Kidney epithelial cell (primary cell): ENCODE measurements at places on chromosomes 2 and 18. TPM values are rescaled to one million over a fixed set of nuclear protein-coding genes. Genes with fewer than 3 reads are reported as not detected.

Gene SPC25
- 1.8 and 2.0 TPM in 2 replicates for total RNA-seq

Gene SERPINB5
- total RNA-seq = 1.0 and 2.3 TPM in 2 replicates

- DNase-seq = peak; percentile 14
Measured at GRCh38 chr2:132632000-132632649, 37.9 kb downstream of the LYPD1 start.

- no peak for DNase-seq
Measured at GRCh38 chr2:192885569-192886160, 690.9 kb upstream of the TMEFF2 start.

GRCh38 chr2:178990533-178991241 is 59.2 kb downstream of the CCDC141 start:
- DNase-seq = no peak
